ENCODE measurements at places on chromosomes 1 and 21.

GRCh38 chr1:169368406-169368769 is 393 bp downstream of the BLZF1 start:
- no peak for DNase-seq

- no peak for DNase-seq
Measured at GRCh38 chr1:207807326-207807689, 55.5 kb downstream of the CD46 start.

DNA sequence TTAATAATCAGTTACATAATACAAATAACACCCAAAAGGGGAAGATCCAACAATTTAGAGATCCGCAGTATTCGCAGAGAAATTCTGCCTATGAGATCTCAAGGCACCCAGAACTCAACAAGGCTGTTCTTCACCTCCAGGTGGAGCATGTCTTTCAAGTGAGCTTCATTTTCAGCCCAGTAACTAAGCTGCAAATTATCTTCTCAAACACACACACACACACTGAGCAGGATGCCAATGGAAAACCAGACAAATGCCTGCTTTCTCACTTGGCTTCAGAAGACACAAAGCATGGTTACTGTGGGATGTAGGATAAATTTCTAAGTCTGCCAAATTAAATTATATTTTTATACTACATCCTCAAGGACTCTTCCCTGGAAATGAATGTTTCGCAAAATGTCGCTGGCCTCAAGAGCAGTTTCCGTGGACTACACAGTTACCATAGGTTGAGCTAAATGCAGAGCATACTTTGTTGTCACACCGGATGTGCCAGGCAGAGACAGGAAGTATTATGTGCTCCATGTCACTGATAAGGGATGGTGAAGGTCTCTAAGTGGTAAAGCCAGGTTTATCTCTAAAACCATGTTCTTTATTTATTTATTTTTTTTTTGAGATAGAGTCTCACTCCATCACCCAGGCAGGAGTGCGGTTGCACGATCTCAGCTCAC is 30.3 kb downstream of the UBR4 start:
- DNase-seq, result no peak

- no peak for DNase-seq
Measured at GRCh38 chr1:61569303-61569621, 155.7 kb downstream of the TM2D1 start.

- DNase-seq, result no peak
Measured at GRCh38 chr1:20634065-20634593, 871 bp downstream of the PINK1 start.

- DNase-seq, result no peak
Measured at GRCh38 chr1:164726235-164726634, 167.3 kb downstream of the PBX1 start.

- no peak for DNase-seq
Measured at GRCh38 chr1:74271503-74271902, 36.3 kb downstream of the TNNI3K start.

DNA sequence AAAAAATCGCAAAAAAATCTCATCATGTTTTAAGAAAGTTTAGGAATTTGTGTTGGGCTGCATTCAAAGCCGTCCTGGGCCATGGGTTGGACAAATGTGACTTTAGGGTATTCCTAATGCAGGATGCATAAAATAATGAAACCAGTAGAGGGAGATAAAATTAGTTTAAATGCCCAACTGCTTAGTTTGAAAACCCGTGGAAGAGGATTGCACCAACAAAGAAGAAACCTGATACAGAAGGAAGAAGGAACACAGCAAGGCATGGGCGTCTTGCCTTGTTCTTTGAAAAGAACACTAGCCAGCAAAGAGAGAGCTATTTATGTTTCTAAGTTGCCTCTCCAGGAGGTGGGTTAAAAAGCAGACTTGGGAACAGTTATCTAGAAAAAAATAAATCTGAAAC is 37.9 kb downstream of the WDR3 start:
- no peak for DNase-seq

DNA sequence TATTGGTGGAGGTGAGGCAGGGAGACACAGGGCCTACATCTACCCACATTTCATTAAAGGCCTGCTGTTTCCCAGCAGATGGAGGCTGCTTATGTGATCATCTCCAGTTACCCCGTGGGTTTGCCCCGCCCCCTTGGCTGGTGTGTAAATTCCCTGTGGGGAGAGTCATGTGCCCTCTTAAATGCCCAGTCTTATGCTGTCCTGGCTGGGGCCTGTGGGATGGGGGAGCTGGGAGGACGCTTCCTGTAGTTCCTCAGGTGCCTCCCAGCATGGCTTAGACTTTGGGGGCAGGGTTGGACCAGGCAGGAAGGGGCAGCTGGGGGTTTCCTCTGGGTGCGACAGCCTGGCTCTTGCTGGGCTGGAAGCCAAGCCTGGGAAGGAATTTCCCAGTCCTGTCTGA is 15.5 kb upstream of the CITED4 start:
- no peak for DNase-seq

All from activated CD4-positive, alpha-beta T cell treated with anti-CD3 and anti-CD28 coated beads, Interleukin-2, amount 50 U/mL, for 24 hours (primary cell).